NCI-H460 (cell line): ENCODE measurements at places on chromosomes 6 and 20.

- peak; percentile 40 for DNase-seq
Observed at GRCh38 chr6:55980627-55981211, 105.3 kb upstream of the BMP5 start.

GRCh38 chr6:89563866-89564265 lies 74.7 kb downstream of the LYRM2 start:
- DNase-seq: no peak

DNA sequence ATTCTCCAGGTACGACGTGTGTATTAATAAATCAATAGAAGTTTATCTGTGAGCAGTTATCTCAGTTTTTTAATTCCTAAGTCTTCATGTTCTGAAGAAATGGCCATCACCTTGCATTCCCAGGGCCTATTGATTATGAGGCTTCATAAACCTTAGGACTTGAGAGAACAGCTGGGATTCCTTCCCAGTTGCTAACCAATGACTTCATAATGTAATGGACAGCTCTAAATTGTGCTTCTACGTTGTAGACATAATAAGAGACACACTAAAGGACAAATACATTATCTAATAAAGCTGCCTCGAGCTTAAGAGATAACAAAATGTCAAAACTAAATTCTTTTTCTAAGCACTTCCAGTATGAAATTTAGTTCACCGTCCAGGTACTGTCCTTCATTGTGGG lies 30.6 kb downstream of the TSHZ2 start:
- no peak for DNase-seq

- DNase-seq: peak; percentile 74
Observed at GRCh38 chr6:33696548-33697518, 14.7 kb downstream of the UQCC2 start.

GRCh38 chr20:19583532-19584175 lies 174.4 kb upstream of the RIN2 start:
- DNase-seq: peak; percentile 45

- no peak for DNase-seq
Observed at GRCh38 chr6:43747784-43748183, 22.2 kb upstream of the VEGFA start.

DNA sequence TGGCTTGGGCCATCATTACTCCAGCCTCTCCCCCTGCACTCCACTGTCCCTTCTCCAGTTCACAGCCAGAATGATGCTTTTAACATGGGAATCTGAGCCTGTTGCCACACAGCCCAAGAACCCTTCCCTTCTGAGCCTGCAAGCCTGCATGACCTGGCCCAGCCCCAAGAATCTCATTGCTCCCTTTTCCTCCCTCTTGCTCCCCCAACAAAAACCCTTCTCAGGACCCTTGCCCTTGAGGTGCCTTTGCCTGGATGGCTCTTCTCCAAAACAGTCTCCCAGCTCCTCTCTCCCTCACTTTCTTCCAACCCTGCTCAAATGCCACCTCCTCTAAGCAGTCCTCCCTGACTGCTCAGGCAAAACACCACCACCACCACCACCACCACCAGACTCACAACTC lies 157.2 kb downstream of the ANKRD60 start:
- DNase-seq: no peak

- no peak for DNase-seq
Observed at GRCh38 chr20:58431134-58431533, 42.1 kb downstream of the VAPB start.

- no peak for DNase-seq
Observed at GRCh38 chr6:26379292-26379691, 3.6 kb upstream of the BTN2A2 start.

DNA sequence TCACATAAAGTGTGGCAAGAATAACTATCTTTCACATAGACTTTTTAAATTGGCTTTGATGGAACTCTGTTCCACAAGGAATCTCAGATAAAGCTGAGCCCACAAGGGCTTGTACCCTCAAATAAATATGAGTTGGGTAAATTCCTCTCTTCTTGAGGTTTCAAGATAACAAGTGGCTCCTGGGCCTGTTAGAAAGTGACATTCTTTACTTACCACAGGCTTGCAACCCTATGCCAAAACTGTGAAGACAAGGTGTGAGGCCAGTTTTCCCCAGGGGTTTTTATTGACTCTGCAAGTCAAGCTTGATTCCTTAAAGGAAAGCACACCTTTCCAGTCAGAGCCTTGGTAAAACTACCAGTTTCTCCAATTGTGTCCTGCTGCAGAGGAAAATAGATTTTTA lies 664.8 kb upstream of the GJE1 start:
- no peak for DNase-seq

GRCh38 chr6:40678941-40679340 lies 91.8 kb upstream of the LRFN2 start:
- DNase-seq: no peak

GRCh38 chr6:107546691-107547450 lies 57.0 kb downstream of the SOBP start:
- no peak for DNase-seq

- no peak for DNase-seq
Observed at GRCh38 chr6:134950482-134950881, 581 bp upstream of the ALDH8A1 start.

GRCh38 chr6:1855890-1856289 lies 246.2 kb downstream of the FOXC1 start:
- no peak for DNase-seq

- no peak for DNase-seq
Observed at GRCh38 chr6:144847916-144848315, 562.8 kb downstream of the UTRN start.

GRCh38 chr6:75492386-75493153 lies 1.0 kb downstream of the FILIP1 start:
- no peak for DNase-seq

- no peak for DNase-seq
Observed at GRCh38 chr6:26028212-26028745, 59.0 kb upstream of the HFE start.

DNA sequence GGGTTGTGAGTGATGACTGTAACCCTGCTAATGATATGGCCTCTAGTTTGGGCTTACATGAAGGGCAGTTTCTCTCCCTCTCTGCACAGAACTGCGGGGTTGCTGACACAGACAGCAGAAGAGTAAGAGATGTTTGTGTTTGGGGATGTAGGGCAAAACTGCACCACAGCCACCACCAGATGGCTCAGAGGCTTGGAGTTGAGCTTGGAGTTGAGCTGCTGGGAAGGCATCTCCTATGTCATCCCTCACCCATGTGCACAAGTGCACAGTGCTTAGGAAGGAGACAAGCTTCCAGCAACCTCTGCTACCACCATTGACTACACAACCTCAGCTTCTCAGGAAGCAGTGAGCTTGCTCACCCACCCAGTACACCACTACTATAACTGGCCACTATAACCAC lies 303.9 kb upstream of the DEFB112 start:
- DNase-seq: no peak

GRCh38 chr20:63405102-63405730 lies 44.1 kb upstream of the CHRNA4 start:
- DNase-seq: no peak

- DNase-seq: no peak
Observed at GRCh38 chr20:22575087-22575721, 9.2 kb downstream of the FOXA2 start.

DNA sequence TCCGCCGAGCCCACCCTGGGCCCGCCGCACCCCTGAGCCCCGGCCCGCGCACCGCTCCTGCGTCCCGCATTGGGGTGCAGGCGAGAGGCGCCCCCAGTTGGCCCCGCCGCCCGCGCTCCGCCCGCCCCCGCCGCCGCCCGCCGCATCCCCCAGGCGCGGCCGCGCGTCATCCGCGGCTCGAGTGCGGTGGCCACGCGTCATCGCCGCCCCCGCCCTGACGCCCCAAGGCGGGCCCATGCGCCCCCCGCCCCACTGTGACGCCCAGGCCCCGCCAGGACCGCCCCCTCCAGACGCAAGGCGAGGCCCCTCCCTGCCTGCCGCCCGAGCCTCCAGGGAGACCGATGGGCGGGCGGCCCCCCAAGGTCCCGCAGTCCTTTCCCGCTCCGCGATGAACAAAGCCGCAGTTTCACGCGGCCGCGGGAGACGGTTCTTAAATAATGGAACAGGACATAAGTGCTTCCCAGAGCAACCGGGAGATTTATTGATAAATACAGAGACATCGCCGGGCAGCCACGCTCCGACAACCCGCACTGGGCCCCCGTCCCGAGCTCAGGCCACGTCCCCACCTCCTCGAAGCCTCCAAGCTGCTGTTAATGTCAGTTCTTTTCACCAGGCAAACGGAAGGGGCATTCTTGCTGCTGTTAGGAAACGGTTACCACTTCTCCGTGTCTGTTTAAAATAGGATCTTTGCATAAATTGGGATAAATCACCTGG lies at the start of gene ANKRD60:
Gene ANKRD60, minus strand, starts transcription at position 170 of the 714 bp plus-strand sequence. Its CDS starts 0 bp downstream, at position 170.
- DNase-seq: no peak

DNA sequence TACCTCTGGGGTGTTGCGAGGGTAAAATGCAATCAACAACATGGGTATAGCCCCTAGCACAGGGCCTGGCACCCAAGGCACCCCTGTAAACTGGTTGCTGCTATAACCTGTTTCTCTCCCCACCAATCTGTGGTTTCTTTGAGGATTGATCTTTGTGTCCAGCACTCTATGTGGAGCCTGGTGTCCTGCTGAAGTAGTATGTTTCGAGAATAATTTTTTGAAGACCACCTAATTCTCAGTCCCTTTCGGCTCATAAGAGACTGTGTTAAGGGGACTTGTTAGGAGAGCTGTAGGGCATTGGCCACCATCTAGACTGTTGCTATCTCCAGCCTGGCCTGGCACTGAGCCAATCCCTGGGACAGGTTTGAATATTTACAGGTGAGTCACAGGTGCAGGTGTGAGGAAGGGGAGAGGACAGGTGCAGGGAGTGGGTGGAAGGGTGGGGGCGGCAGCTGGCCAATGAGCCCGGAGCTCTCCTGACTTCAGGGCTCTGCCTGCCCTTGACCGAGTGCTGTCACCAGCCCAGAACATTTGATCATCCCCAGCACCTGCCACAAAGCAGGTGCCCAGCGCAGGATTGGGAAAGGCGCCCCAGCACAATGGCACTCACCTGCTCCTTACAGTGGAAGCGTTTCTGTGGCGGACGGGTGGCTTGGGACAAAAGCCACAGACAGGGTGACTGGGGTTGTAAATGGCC lies 8.1 kb upstream of the C20orf144 start:
- DNase-seq: no peak

GRCh38 chr6:109526905-109527628 lies 44.0 kb upstream of the ZBTB24 start:
- DNase-seq: peak; percentile 62

DNA sequence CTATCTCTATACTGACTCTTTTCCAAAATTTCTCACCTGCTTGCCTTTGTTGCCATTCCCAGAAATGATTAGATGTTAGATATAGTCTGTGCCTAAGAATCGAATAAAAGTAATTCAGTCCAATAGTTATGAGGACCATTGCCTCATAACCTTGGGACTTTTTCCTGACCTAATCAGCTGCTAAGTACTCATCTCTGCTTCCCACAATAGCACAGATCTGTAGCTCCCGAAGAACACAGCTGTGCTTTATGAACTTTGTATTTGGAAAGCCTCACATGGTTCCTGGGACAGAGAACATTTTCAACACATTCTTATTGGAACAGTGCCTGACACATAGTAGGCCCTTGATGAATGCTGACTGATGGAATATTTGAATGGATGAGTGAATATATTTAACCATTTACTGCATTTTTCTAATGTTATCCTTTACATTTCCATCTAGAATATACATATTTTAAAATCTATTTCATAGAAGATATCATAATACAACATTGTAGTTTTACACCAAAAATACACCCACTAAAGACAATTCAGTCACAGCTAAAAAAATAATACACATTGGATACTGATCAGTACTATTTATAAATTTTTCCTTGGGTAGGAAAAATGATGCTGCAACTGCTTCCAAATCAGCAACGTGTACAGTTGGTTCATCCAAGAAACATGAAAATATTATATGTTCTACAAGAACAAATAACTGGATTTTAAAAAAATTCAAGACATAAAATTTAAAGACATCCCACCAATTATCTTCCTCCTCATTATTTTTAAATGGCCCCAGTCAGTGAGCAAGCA lies 53.9 kb downstream of the HS3ST5 start:
- no peak for DNase-seq

DNA sequence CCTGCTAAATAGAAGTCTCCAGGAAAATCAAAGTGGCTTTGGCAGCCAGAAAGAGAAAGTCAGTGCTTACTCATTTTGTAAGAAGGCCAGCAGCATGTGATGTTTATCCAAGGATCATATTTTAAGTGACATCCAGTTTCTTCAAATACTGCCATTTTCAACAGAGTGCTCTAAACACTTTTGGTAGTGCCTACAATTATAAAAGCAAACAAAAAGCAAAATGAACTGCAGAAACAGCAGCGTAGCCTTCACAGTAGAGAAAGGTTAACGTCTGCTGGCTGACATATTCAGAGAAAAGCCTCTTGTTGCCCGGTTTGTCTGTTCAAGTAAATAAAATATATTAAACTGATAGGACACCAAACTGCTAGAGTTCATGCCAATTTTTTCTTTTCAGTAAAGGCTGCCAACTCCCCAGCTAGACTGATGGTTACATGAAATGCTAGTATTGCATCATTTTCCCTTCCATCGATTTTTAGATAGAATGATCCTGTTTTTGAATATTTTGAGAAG lies 705.7 kb upstream of the SLC35B3 start:
- DNase-seq: peak; percentile 26

- no peak for DNase-seq
Observed at GRCh38 chr6:11618533-11618932, 81.0 kb downstream of the TMEM170B start.

GRCh38 chr6:36953931-36954261 lies 642 bp upstream of the PI16 start:
- DNase-seq: no peak

DNA sequence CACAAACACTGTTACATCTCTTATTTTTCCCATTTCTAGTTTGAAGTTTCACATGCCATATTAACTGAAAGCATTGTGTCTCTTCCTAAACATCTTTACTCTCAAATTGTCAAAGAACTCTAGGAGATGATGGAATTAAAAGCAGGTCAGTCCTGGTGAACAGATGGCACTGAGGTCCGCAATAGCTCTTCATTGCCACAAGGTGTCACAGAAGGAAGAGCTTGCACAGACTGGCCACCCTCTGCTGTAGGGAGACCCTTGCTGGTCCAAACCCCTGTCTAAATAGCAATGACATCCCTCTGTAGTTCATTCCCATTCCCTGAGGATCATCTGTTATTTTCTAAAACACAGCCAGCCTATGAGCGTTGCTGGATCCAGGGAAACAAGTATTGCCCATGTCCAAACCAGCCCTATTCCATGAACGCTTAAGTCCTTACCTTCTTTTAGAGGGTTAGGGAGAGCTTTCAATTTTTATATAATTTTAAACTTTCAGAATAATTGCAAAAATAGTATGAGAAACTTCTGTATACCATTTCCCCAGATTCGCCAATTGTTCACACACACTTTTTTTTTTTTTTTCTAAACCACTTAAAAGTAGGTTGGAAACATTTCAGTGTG lies 10.1 kb upstream of the HDAC2 start:
- DNase-seq: no peak

- no peak for DNase-seq
Observed at GRCh38 chr6:31465185-31465536, 32.8 kb upstream of the MICB start.

- no peak for DNase-seq
Observed at GRCh38 chr6:105433723-105434122, 30.8 kb upstream of the PREP start.

DNA sequence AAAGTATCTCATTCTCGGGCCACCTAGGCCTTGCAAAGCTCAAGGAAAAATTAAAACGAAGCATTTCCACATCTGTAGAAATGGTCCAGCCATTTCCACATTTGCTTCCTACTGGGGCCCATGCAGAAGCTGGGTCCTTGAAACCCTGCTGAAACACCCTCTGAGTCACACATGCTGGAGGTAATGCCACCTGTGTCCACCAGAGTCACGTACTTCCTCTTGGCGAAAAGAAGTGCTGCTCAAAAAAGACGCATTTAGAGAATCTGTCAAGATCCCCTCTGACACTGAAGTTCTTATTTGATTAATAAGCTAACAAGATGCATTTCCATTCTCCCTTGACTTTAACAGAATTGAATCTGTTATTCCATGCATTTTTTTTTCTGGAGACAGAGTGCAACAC lies 423.2 kb downstream of the PREX1 start:
- DNase-seq: no peak
